ENCODE measurements at places on chromosomes 16 and 17. TPM values are rescaled to one million over a fixed set of nuclear protein-coding genes. Genes with fewer than 3 reads are reported as not detected.

EVPL gene
- polyA plus RNA-seq, result 14.4 TPM

LITAF gene
- 115 TPM for polyA plus RNA-seq

AXIN2 gene
- polyA plus RNA-seq, result 20.4 TPM

SLFN12 gene
- polyA plus RNA-seq, result 20.0 TPM

STARD3 gene
- polyA plus RNA-seq, result 52.2 TPM

CLEC19A gene
- not detected for polyA plus RNA-seq

PRKCB gene
- 4.7 TPM for polyA plus RNA-seq

DNAI2 gene
- polyA plus RNA-seq, result 0.18 TPM

RMI2 gene
- 26.3 TPM for polyA plus RNA-seq

KRT20 gene
- polyA plus RNA-seq, result 0.37 TPM

MTSS2 gene
- 39.8 TPM for polyA plus RNA-seq

CES3 gene
- 1.8 TPM for polyA plus RNA-seq

SPATA22 gene
- 1.1 TPM for polyA plus RNA-seq

SEZ6L2 gene
- polyA plus RNA-seq, result 9.0 TPM

C17orf100 gene
- 10.2 TPM for polyA plus RNA-seq

MRPL58 gene
- 24.1 TPM for polyA plus RNA-seq

SCN4A gene
- 1.3 TPM for polyA plus RNA-seq

ASIC2 gene
- polyA plus RNA-seq, result 3.3 TPM

SPIRE2 gene
- 9.5 TPM for polyA plus RNA-seq

SEC14L5 gene
- 0.18 TPM for polyA plus RNA-seq

AARSD1 gene
- polyA plus RNA-seq, result 53.2 TPM

ACE gene
- 12.7 TPM for polyA plus RNA-seq

SPEM2 gene
- not detected for polyA plus RNA-seq

TEX19 gene
- polyA plus RNA-seq, result not detected

DUS1L gene
- polyA plus RNA-seq, result 67.7 TPM
